HuH-7.5 (cell line): ENCODE measurements at places on chromosomes 1 and 21.

DNA sequence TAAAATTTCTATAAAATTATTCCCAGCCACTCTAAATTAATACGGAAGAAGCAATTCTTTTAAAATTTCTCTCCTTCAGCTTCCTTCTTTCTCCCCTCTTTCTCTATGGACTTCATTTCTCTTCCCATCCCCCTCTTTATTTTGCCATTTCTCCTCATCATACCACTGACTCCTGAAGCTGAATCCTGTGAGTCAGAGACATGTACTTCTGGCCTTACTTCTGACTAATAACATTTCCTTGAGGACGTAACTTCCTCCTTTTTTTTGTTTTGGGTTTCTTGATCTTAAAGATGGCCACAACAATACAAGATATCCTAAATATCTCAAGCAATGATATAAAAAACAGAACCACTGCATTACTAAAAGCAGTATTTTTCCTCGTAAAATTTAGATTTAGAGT is 63.6 kb upstream of the DENND1B start:
- DNase-seq = no peak

DNA sequence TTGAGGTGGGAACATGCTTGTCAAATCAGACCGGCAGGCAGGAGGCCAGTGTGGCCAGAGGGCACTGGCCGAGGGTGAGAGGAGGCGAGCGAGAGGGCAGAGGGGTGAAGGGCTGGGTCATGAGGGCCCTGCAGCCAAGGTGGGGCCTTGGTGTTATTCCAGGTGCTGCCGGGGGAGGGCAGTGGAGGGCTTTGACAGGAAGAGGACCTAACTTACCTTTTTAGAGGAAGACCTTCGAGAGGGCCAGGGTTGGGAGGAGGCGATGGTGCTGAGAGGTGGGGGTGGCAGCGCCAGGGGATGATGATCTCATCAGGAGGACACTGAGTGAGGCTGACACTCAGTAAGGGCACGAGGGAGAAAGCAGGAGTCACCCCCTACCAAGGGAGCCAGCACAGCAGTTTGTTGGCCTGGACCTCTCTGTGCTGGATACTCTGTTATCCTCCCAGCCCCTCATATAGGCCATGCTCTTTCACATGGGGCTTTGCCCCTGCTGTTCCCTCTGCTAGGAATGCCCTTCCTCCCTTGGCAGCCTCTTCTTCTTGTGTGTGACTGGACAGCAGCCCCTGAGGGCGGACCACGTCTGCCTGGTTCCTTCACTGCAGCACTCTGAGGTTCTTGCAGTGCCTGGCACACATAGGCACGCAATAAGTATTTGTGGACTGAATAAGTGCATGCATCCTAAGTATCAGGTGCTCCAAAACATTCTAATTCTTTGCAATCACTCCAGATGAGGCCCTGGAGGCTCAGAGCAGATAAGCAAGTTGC is 7.5 kb upstream of the TTC22 start:
- DNase-seq = no peak

DNA sequence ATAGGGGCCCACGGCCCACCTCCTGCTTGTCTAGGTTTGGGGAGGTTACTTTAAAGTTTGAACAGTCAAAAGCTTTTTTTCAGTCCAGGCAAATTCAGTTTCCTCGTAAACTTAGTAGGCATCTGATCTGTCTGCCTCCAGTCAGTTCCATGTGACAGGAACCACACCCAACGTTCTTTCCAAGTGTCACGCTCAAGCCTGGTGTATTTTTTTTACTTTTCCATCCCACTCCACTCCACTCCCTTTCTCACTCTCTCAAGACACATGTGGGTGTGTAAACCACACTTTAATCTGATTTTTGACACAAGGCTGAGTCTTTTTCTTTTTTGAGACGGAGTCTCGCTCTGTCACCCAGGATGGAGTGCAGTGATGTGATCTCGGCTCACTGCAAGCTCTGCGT is 60.3 kb upstream of the GPR153 start:
- DNase-seq = no peak

DNA sequence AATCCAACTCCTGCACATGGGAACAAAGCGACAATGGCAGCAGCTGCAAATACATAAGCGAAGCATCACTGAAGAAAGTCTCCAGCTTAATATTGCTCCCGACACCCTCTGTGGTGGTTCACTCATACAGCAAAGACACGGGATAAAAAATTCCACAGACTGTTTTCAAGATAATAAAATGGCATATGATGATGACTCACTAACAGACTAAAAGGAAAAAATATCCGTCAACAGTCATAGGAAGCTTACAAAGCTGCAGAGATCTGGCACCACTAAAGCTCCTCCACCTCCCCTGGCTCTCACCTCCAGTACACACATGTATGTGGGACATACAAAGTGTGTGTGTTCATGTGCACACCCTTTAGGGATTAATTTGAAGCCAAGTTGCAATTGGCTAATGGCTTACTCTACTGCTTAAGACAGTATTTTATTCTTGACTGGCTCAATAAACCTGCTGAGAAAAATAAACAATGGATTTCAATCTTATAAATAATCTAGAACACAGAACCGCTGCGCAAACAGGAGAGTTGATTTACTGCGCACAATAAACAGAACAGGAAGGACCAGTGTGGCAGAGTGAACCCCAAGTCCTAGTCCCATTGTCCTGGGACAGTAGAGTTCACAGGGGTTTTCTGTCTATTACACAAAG is 94.4 kb downstream of the SLC45A1 start:
- no peak for DNase-seq

GRCh38 chr1:203408486-203409481 is 57.9 kb upstream of the FMOD start:
- no peak for DNase-seq

- DNase-seq = no peak
Observed at GRCh38 chr21:45326169-45326851, 38.6 kb upstream of the POFUT2 start.

DNA sequence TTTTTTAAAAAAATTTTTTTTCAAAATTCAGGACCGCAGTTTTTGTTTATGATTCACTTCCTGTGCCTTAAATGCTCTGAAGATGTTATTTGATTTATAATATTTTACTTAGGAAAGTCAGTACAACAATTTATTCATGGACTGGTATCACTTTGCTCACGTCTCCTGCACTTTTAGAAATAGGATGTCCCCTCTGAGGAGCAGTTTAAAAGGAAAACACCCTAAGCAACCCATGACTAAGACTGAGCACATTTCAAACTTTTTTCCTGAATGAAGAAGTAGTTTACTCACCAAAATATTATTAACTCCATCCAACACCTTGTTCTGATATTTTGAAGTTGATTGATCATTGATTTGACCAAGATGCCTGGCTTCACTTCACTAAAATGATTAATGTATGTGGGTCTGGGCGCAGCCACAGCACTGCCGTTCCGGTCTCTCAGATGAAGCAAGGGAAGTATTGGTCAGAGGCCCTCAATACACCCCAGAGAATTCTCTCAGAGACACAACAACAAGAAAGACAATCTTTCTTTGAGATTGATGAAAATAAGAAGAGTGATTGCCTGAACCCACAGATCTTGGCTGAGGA is 223.9 kb downstream of the TGFB2 start:
- no peak for DNase-seq
